ENCODE measurements at places on chromosomes 3 and 15.

GRCh38 chr3:150271591-150271960 lies 136.5 kb upstream of the TSC22D2 start:
- no peak for DNase-seq

DNA sequence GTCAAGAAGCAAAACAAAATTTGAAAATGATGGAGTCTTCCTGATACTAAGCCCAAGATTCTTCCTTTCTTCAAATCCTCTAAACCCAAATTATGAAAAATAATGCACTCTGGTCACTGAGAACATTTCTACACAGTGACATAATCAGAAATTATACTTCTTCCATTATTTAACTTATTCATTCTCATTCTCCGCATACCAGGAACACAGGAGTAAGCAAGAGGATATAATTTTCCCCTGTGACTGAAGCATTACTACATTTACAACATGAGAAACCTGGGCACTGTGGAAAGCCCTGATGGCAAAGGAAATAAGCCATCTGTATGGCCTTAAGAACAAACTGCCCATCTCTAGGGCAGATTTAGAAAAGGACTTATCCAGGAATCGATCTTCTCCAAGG lies 47.0 kb downstream of the EXD1 start:
- DNase-seq, result no peak

DNA sequence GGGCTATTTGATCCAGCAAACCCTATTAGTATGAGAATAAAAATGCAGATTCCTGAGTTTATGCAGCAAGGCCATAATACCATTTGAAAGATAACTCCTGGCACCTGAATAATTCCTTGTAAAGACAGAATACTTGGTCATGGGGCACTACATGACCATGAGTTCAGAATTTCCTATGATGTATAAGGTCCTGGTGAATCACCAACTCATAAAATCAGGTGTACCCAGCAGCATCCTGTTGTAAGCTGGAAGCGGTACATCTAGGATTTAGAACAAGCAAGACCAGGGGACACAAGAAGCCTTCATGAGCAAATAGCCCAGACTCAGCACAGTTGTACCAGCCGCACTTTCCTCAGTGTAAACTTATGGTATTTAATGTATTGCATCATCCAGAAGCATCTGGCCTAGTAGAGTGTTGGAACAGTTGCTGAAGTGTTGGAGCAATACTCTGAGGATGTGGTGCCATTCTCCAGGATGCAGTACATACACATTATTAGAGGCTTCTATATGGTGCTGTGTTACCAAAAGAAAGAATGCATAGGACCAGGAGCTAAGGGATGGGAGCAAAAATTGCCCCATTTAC lies 233.4 kb downstream of the SQOR start:
- DNase-seq, result no peak

- DNase-seq, result no peak
Observed at GRCh38 chr3:45054196-45054857, 28.2 kb downstream of the CLEC3B start.

DNA sequence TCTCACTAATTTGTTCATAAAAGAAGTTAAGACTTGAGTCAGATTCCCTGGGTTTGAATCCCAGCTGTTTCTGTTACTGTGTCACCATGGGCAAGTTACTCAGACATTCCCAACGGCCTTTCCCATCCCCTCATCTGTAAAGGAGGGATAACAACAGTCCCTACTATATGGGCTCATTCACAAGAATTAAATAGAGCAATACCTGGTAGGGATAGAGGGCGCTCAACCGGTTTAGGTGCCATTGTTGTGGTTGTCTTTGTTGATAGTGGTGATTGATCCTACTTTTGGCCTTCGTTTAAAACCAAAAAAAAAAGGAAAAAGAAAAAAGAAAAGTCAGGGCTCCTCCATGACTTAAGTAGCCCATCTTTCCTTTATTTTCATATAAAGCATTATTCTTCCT lies 563.1 kb downstream of the GRM7 start:
- no peak for DNase-seq

GRCh38 chr3:120908795-120909601 lies 993 bp downstream of the STXBP5L start:
- DNase-seq, result no peak

DNA sequence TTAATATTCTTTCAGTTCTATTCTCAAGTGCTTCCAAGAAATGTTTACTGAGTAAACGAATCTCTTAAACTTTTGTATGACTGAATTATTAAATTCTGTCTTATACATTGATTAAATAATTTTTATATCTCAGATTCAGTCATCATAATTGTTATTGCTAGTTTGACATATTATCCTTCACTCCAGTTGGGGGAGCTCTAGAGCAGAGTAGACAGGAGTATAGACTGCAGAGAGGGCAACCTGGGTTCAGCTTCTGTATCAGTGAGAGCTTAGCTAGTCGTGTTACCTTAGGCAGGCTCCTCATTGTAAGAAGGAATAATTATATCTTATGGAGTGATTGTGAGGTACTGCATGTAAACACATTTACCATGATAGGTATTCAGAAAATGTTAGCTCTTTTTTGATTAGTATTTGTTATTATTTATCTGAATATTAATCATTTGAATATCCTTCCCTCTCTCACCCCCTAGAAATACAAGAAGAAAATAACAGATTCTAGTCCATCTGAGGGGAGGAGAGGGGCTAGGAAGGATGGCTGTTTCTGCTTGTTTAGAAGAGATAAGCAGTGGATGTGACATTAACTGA lies 31.0 kb upstream of the ZCWPW2 start:
- peak; percentile 50 for DNase-seq

DNA sequence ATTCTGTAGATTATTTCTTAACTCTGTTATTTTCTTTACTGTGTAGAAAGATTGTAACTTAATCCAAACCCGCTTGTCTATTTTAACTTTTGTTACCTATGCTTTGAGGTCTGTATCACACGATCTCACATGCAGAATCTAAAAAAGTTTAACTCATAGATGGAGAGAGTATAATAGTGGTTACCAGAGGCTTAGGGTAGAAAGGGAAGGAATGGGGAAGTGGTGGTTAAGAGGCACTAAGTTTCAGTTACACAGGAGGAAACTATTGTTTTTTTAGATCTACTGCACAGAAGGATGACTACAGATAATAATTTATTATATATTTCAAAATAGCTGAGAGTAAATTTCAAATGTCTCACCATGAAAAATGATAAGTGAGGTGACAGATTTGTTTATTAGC lies 515.2 kb downstream of the RSL24D1 start:
- no peak for DNase-seq

GRCh38 chr3:78565712-78566111 lies 1202.1 kb downstream of the ROBO1 start:
- DNase-seq, result no peak

GRCh38 chr3:126431103-126431534 lies 36.4 kb downstream of the CFAP100 start:
- no peak for DNase-seq

GRCh38 chr3:193790086-193790990 lies 197.3 kb downstream of the OPA1 start:
- no peak for DNase-seq

DNA sequence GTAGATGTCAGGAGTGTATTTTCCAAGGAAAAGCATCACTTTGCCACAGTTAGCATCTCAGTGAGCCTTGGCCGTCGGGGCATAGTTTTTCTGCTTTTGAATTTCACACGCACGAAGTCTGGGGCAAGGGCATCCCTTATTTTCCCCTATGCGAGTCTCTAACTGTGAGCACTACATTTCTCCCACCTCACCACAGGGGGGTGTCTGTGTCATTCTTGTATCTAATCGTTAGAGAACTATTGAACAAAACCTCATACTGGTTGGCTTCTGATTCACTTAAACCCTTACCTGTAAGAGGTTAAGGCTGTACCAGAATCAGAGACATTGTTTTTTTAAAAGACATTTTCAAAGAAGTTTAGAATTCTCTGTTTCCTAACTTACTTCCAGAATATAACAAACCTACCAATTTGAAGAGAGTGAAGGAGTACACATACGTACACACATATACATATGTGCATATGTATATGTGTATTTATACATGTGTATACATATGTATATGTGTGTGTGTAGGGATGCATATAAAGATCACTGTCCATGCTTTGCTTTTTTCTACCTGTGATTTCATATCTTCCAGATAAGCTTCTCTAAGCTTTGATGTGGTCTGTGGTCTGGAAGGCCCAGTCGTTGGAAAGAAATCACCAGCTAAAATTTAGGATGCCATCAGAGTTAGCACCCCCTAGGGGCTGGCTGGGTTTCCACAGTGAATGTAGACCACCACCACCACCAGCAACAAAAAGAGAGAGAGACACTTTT lies 49.4 kb downstream of the MYZAP start:
- DNase-seq, result no peak

DNA sequence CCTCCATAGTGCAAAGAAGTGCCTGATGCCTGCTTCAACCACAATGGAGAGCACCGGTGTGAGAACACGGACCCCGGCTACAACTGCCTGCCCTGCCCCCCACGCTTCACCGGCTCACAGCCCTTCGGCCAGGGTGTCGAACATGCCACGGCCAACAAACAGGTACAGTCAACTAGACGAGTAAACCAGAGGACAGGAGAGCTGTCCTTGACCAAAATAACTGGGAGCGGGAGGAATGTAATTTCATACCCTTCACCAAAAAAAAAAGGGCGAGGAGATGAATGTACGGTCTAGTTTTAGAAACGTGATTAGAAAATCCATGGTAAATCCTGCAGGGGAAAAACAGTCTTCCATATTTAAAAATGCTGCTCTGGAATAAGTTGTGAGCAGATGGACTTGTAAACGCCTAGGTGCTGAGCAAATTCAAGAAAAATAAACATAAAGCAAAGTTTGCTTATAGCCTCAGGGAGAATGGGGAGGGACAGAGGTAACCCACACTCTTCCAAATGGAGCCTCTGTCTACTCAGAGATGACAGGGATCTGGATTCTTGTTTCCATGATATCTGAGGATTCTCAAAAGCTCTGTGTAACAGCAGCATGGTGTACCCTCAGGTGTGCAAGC lies 8.4 kb downstream of the THBS1 start:
- DNase-seq, result no peak

GRCh38 chr15:92663250-92663951 lies 7.8 kb upstream of the FAM174B start:
- no peak for DNase-seq

- no peak for DNase-seq
Observed at GRCh38 chr3:52769786-52770455, 819 bp downstream of the NEK4 start.

GRCh38 chr3:150790629-150791028 lies 27.7 kb upstream of the SIAH2 start:
- DNase-seq, result no peak

GRCh38 chr15:62469874-62470688 lies 305.0 kb upstream of the C2CD4B start:
- DNase-seq, result no peak

DNA sequence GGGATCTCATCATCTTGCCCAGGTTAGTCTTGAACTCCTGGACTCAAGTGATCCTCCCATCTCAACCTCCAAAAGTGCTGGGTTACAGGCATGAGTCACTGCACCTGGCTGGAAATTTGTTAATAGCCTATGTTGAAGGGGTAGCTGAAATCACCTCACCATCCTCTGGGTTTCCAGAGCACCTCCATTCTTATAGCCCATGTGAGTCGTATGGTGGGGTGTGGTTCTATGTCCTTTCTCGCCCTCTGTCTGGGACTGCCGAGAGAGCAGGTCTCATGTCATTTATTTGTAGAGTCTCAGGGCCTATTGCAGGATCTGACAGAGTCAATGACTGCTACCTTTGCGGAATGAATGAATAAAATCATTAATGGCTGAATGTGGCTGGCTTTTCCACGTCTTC lies 20.9 kb downstream of the CEMIP start:
- DNase-seq, result no peak

DNA sequence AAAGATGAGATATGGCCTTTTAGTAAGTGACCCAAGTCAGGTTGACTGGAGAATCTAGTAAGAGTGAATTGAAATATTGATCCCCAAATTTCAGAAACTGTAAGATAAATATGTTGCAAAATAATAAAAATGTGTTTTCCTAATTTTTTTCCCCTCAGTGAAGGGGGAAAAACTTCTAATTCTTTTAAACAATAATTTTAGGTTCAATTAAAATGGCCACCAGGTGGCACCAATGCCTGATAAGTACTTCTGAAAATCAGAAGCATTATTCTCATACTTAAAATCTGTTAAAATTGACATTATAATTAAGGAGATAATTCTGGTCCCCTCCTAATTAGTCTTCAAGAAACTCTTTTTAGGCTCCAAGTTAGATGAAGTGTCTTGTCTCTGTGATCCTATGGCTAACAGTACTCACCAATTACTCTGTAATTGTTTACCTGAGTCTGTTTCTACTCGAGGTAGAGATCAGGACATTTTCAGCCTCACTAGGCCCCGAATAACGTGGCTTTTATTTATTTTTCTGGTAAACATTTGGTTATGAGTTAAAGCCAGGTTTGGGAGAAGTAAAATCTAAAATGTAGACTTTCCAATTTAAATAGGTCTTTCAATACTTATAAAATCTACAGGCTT lies 52.6 kb downstream of the NMD3 start:
- DNase-seq, result peak; percentile 3

DNA sequence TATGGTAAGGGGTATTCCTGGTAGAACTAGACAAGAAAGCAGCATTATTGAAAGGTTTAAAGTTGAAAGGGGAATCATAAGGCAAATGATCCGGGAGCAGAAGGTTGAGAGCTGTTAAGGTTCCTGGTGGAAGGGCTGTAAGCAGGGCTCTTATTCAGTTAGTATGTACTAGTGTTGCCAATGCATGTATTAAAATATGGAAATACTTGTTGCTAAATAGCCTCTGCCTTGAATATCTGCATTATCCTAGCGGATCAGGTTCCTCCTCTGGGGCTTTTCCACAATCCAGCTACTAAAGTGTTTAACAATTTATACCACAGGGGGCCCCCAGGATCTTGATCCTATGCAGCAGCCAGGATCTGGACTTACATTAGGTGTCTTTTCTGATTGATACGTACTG lies 7.3 kb upstream of the COPB2 start:
- DNase-seq, result no peak

- no peak for DNase-seq
Observed at GRCh38 chr15:37097144-37097919, 3.0 kb downstream of the MEIS2 start.

DNA sequence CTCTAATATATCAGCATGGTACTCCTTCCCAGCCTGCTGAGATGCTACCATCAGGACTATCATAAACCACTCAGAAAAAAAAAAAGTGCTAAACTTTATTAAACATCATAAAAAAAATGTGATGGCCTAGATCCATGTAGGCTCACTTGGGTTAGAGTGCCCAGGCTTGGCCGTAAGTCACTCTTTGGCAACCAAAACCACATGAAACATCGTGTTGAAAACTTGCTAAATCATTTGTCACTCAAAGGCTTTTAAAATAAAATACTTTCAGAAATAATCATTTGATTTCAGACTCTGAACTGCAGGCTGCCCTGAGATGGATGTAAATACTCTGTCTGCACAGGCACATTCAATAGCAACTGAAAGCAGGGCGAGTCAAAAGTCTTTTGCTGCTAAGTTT lies 78.4 kb upstream of the WNT5A start:
- DNase-seq, result no peak

- no peak for DNase-seq
Observed at GRCh38 chr3:52054661-52055511, 1.5 kb downstream of the DUSP7 start.

- no peak for DNase-seq
Observed at GRCh38 chr3:61613666-61614065, 52.3 kb downstream of the PTPRG start.
